ENCODE measurements at places on chromosomes 3 and 15.
A peak's percentile ranks its signal among the peaks of the same experiment; 100 is the strongest.

DNA sequence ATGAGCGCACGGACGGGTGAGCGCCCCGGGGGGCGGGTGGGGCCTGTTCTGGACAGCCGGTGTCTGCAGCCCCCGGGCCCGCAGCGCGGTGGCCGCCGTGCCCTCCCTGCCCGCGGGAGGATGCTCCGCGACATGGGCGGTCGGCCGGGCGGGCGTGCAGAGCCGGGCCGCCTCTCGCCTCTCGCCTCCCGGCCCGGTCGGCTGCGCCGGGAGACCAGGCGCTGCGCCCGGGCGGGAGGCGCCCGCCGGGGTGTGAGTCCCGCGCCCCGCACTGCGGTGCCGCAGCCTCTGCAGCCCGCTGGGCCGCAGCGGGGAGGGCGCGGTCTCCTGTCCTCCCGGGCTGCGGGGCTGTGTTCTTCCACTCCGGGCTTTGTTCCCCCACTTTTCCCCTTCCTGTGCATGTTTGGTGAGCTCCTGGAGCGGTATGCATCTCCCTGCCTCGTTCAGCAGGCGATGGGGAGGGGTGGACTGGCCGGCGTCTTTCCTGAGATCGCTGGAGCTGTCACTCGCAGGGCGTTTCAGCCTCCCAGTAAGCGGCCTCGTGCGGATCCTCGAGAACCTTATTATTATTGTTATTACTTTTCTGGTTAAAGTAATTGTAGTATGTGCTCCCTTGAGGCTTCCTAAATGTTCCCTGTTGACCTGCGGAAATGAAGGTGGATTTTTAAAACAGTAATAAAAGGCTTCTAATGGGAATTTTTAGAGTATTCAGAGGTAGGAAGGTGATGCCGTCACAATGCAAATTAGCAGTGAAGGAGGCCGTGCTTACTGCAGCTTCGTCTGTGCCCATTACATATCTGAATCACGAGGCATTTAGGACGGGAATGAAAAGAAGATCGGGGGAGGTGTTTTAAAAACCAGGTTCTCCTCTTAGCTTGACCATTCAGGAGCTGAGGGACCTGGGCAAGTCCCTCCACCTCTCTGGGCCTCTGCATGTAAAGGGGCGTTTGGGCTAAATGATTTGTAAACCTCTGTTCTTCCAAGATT lies 593 bp downstream of the TMOD2 start:
- DNase-seq = peak; percentile 37

GRCh38 chr3:11558002-11558401 lies 85.7 kb downstream of the VGLL4 start:
- no peak for DNase-seq

- no peak for DNase-seq
Observed at GRCh38 chr15:81680829-81681228, 306.8 kb upstream of the TMC3 start.

GRCh38 chr3:43062040-43062563 lies 43.8 kb downstream of the POMGNT2 start:
- no peak for DNase-seq

GRCh38 chr3:33202711-33203457 lies 15.7 kb downstream of the SUSD5 start:
- DNase-seq = no peak

- no peak for DNase-seq
Observed at GRCh38 chr3:174376346-174376745, 482.8 kb upstream of the NAALADL2 start.

DNA sequence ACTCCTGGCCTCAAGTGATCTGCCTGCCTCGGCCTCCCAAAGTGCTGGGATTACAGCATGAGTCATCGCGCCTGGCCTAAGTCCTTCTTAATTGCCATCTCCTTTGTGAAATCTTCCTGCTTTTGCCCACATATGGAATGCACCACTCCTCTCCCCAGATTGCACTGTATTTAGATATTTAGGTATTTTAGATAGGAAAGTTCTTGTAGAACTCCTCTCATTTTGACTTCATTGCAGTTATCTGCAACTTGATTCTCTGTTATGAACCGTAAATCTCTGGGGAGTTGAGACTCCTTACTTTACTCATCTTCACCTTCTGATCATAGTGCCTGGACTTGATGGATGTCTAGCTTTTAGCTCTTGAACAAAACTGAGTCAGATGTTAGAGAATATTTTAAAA lies 150.7 kb downstream of the AKAP13 start:
- no peak for DNase-seq

- DNase-seq = no peak
Observed at GRCh38 chr3:119911748-119912147, 129.8 kb downstream of the NR1I2 start.

DNA sequence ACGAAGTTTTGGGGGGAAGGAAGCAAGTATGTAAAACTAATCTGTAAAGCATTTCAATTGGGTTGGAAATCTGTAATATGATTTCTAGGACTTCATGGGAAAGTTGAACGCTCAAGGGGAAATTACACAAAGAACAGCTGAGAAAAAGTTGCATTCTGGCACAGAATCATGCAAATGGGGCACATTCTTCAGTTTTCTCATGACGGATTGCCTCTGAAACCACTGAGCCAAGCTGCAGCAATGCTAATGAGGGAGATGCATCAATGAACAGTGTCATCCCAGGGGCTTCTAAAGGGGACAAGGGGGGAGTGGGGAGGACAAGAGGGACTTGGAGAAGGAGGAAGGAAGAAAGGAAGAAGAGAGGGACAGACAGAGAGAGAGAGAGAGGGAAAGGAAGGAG lies 291.4 kb upstream of the ATP11B start:
- no peak for DNase-seq

GRCh38 chr3:11452885-11453847 lies 181.0 kb downstream of the ATG7 start:
- DNase-seq = no peak

DNA sequence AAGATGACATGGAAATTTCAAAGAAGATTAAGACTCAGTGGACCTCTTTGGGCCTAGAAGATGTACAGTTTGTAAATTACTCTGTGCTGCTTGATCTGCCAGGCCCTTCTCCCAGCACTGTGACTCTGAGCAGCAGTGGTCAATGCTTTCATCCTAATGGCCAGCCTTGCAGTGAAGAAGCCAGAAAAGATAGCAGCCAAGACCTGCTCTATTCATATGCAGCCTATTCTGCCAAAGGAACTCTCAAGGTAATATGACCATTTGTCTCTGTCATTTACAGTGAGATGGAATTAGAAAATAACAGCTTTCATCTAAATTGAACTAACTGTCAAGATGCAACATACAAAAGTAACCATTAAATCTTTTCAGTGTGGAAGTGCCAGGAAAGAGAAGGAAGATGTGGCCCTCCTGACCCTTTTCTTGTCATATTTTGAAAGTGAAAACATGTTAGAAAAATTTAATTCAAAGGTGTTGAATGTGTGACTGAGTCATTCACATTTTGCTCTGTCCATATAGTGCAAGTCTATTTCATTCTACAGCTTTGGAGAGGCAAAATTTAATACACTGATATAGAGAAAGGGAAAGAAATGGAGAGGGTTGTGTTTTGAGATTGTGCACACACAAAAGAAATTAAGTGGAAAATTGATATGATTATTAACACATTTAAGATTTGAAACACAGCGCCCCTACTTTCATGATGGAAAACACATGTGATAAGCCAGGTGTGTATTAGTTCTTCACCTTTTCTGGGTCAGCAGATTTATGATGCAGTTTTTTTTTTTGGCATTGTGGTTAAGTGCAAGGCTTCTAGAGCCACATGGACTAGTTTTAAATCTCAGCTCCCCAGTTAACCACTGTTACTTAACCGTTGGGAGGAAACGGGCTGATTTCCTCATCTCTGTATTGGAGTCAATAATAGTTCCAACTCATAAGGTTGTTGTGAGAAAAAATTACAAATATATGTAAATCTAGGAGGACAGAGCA lies 375.1 kb downstream of the NAALADL2 start:
- no peak for DNase-seq

DNA sequence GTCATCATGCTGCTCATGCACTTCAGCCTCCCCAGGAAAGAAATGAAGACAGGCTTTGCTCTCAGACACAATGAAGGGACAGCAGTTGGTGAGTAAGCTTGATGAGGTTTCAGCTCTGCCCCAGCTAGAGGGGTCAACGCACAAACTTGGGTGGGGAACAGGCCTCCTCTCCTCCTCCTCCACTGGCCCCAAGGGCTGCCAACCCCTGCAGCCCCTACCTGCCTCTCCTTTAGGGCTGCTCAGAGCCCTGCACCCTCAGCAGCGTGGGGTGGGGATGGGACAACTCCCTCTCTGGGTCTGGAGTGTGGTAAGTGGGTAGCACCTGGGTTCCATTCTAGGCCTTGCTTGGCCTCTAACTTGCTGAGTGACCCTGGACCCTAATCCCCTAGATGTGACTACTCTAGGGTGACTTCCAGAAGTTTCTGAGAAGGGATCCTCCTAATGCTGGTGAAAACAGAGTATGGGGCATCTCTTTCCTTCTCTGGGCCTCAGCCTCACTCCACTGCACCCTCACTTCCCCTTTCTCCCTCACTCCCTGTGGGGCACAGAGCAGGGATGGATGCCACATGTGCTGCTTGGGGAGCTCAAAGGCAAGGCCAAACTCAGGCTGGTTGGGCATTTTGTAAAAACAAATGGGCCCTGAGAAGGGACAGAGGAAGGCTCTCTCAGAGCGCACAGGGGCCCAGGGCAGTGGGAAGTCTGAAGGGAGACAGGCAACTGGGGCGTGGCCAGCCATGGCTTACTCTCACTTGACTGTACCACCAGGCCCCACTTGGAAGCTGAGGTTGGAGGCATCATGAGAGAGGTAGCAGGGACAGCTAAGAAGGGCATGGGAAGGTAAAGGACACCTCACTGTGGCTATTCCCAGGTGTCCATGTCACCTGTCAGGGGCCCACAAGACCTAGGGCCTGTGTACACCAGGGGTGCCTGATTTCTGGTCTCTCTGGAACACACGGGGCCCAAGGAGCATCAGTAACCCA lies 64.0 kb downstream of the SYNM start:
- no peak for DNase-seq

GRCh38 chr3:158768881-158769543 lies 32.8 kb upstream of the MFSD1 start:
- DNase-seq = no peak

- no peak for DNase-seq
Observed at GRCh38 chr3:37279236-37279635, 104.9 kb upstream of the LRRFIP2 start.

DNA sequence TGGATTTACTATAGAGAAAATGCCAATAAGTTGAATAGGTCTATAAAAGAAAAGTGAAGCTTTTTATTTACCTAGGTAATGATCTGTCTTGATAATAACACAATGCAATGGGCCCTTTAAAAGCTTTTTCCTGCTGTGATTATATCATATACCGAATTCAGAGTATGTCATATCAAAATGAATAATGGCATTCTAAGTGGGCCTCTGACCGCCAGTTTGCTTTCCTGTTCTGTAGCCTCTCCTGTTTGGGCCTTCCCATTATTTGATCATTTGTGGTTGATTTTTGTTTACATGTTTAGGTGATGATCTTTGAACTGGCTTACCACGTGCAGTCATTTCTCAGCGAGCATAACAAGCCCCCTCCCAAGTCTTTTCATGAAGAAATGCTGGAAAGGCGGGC lies 14.9 kb downstream of the EIF2AK4 start:
- DNase-seq = no peak

All from HEK293T (cell line).